ENCODE measurements at places on chromosomes 6 and 20.
A peak's percentile ranks its signal among the peaks of the same experiment; 100 is the strongest.

GRCh38 chr20:37364927-37365272 is 19.0 kb downstream of the SRC start:
- no peak for DNase-seq

DNA sequence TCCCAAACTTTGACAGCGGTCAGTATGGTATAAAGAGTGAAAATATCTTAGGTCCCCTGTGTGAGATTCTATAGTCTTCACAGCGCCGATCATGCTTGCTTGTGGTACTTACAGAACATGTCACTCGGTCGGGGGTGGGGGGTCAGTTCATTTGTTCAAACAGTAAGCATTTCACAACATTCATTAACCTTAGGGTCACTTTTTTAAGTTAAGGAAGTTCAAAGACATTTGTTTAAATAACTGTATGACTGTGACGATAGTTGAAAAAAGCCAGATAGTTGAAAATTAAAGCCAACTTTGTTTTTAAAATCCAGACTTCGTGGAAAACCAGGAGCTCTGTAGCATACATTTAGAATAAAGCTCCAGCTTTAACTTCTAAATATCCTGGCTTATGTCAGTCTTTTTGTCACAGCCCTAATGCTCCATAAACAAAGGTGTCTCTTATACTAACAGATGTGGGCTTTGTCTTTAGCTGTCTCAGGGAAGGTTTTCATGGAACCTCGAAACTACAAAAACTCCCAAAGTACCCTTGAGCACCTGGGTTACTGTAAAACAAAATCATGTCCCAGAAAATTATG is 57.9 kb upstream of the PHACTR2 start:
- no peak for DNase-seq

GRCh38 chr6:166813461-166813860 is 142.9 kb downstream of the RNASET2 start:
- no peak for DNase-seq

- no peak for DNase-seq
Observed at GRCh38 chr6:45479834-45480751, 102.4 kb upstream of the SUPT3H start.

GRCh38 chr6:38432479-38432878 is 207.2 kb downstream of the BTBD9 start:
- no peak for DNase-seq

- peak; percentile 29 for DNase-seq
Observed at GRCh38 chr20:31861385-31862156, 8.8 kb downstream of the DUSP15 start.
